ENCODE measurements at places on chromosomes 7 and 10.

- DNase-seq = no peak
These were observed 173.9 kb downstream of the FOXP2 start for GRCh38 chr7:114588506-114588905.

GRCh38 chr10:115956225-115957011 lies 316.6 kb downstream of the GFRA1 start:
- DNase-seq = no peak

DNA sequence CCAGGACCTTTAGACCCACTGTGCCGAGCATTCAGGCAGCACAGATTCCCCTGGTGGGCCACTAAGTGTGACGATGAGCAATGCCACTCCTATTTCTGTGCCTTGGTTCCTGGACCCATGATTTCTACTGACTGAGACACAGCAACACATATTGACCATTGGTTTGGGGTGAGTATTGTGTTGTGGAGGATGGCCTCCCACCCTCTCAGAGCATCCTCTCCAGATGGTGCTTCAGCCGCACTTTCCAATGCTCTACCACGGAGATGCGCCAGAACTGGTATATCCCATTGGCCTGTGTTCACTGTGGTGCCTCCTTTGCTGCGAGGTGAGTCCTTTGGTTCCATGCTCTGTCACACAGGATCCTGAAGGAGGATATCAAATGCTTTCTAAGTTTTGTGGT lies 10.1 kb upstream of the GDF10 start:
- DNase-seq = peak; percentile 34

DNA sequence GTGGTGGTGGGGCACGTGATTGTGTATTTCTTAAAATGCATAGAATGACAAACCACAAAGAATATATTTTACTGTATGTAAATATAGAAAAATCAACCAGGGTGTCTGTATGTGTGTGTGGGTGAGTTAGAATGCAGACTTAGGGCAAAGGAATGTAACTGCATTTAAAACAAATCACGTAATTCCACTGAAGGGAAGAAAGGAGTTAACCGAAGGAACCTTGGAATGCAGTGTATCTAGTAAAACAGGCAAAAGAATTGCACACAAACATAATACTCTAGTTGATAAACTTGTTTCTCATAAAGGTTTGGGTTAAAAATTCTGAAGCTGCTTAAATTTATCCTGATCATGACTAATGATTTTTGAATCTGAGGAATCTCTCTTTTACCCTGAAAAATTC lies 134.9 kb downstream of the ADRA2A start:
- DNase-seq = no peak

- no peak for DNase-seq
These were observed 13.0 kb upstream of the ACBD5 start for GRCh38 chr10:27253576-27253975.

DNA sequence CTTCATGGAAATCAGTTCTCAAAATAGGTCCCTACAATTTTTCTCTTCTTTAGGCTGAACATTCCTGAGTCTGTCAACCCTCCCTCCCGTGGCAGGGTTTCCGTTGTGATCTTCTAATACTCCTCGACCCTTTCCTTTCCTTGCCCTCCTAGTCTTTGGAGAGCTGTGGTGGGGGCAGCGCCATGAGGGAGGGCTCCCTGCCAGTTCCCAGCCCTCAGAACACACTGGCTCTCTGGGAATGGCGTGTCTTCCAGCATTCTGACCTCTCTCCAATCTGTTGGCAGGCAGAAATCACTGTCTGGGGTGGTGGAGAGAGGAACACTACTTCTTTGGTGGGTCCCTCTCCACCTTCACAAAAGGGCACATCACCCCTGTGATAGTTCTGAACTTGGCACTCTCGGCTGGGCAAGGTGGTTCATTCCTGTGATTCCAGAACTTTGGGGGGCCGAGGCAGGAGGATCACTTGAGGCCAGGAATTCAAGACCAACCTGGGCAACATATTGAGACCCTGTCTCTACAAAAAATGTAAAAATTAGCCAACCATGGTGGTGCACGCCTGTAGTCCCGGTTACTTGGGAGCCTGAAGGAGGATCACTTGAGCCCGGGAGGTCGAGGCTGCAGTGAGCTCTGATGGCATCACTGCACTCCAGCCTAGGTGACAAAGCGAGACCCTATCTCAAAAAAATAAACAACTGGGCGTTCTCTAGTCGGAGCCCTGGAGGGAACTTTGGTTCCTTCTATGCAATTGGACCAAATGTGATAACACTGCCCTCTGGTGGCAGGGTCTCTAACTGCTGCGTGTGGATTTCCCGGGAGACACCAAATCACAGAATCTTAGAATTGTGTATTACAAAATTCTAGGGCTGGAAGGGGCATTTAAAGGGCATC lies 13.1 kb upstream of the ARPC1A start:
- no peak for DNase-seq

DNA sequence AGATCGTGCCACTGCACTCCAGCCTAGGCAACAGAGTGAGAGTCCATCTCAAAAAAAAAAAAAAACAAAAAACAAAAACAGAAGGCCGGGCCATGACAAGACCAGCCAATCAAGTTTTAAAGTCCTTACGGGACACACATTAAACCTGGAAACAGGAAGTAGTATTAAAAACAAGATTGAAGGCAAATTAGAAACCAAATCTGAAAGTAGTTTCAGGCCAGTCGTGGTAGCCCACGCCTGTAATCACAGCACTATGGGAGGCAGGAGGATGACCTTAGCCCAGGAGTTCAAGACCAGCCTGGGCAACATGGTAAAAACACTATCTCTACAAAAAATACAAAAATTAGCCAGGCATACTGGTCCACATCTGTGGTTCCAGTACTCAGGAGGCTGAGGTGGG lies 18.1 kb downstream of the PSAP start:
- DNase-seq = no peak

- DNase-seq = no peak
These were observed 16.7 kb upstream of the C10orf90 start for GRCh38 chr10:126687121-126687606.

- DNase-seq = no peak
These were observed 18.0 kb downstream of the PURB start for GRCh38 chr7:44867073-44867995.

DNA sequence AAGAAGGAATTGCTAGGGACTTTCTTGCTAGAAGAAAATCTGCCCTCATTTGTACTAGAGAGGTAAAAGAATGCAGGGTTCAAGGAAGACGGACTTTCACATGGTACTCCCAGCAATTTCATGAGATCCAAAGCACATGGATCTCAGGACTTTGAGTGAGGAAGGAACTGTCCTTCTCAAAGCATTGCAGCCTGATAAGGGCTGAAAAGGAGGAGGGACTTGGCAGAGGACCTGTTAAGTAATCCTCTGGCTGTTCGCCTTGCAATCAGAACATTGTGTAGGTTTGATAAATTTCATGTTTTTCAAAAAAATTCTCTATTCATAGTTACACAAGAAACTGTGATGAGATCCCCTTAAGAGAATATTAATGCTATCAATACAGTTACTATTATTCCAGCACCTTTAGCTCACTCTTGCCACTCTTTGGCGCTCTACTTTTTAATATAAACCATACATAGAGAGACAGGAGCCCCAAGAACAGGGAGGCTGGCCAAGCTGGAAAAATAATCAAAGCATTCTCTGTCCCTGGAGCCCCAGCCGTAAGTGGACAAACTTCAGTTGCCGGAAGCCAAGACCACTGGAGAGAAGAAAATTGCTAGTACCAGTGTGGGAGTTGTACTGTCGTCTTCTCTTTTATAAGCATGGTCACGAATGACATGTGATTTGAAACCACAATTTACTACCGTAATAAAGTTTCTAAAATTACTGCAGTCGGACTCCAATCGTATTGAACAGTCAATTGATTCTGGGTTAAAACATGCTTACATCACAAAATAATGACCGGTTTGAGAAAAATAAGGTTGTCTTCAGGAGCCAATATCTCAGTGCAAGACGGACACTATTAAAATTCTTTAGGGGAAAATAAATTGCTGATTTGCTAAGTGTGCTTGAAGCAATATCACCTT lies 424.4 kb downstream of the SDK1 start:
- DNase-seq = no peak

- no peak for DNase-seq
These were observed 21.9 kb downstream of the ARHGAP22 start for GRCh38 chr10:48582970-48583369.

DNA sequence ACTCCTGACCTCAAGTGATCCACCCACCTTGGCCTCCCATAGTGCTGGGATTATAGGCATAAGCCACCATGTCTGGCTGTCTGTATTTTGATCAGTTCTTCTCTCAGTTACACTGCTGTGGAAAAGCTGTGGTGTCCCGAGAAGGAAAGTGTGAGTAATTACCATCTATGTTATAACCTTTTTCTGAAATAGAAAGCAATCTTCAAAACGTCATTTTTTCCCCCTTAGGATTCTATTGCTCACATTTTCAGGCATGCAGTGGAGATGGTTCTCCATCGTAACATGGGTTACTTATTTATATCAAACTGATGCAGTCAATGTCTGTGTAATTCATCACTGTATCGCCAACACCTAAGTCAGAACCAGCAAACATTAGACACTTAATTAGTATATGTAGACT lies 103.5 kb upstream of the FAM3C start:
- DNase-seq = no peak

GRCh38 chr10:93061594-93062513 lies 1.3 kb downstream of the CYP26C1 start:
- DNase-seq = no peak

DNA sequence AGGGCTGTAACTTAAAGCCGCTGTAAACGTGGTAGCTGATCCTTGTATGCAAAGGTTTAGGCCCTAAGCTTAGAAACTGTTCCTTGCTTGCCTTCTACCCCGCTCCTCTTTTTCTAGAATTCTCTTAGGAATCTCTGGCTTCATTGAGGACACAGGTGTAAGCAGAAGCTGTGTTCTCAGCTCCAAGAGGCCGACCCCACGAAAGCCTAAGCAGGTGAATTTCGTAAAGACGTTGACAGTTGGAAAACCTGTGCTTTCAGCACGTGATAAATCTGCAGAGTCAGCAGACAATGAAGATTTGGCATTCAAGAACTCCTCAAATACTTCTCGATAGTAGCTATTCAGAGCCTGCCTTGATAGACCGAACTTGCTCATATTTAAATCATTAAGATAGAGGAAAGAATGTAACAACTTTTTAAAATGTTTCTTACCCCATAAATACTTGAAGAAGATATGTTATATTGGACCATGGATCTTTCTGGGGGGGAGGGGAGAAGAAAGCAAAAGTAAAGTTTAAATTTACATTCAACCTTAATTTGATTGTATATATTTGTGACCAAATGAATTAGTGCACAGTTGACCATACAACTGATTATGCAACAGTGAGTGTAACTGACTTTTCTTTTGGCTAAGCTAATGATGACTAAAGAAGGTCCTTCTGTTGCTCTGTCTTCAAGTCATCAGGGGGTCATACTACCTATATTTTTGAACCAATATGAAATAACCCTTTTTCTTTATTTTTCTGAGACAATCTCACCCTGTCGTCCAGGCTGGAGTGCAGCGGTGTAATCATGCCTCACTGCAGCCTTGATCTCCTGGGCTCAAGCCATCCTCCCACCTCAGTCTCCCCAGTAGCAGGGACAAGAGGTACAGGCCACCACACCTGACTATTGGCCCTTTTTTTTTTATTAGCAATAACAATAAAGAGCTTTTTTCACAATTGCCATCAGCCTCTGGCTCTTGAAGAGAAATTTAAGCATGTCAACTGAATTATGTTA lies 1.2 kb upstream of the GDI2 start:
- no peak for DNase-seq

DNA sequence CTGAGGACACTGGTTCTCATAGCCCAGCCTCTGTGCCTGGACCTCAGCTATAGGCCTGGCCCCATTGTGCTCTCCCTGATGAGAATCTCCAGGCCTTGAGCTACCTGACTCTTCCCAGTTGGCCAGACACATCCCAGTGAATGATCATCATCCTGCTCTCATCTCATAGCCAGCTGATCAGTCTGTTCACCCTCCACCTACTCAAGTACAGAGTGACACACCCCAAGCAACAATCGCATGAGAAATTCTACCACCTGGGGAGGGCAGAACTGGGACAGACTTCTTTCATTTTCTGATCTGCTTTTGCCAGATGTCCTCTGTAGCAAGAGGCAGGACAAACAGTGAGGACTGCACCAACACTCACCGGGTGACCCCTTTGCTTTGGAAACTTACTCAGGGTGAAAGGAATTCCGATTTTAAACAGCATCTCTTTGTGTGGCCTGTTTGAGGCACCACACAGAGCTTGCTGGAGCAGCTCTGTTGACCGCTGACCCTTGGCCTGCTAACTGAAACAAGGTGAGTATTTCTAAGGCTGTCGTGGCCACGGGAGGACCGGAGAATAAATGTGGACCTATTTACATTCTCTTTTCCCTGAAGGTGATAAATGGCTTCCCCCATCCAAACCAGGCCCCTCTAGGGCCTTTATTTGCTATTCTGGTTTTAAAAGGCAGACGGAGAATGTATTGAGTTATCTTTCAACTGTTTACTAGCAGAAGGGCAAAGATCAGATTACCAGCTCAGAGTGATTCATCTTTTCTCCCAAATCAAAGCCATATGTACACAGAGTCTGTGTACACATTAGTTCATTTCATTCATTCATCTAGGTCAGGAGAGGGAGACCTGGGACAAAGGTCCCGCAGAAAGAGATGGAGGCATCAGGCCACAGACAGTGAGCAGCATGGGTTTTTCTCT lies 181.4 kb upstream of the TNS3 start:
- no peak for DNase-seq

DNA sequence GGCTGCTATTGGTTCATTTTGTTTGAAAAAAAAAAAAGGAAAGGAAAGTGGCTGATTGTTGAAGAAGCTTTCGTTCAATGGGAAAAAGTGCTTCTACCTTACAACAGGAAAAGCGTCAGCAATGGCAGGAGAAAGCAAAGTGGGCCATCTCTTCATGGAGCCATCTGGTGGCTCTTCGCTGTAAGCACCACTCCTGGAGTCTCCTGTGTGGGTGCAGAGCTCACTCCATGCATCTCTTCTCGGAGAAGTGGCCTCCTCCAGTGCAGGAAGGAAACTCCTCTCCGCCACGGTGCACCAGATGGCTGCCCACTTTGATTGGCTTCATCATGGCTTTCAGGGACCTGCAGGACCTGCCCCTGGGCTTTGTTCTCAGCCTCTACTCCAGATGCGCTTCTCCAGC lies 250.9 kb downstream of the PTEN start:
- no peak for DNase-seq

- peak; percentile 88 for DNase-seq
These were observed 95.5 kb upstream of the ZMIZ1 start for GRCh38 chr10:78972947-78973900.

- no peak for DNase-seq
These were observed 93.5 kb downstream of the DYNC1I1 start for GRCh38 chr7:95865716-95866371.

- DNase-seq = no peak
These were observed 175.4 kb downstream of the CELF2 start for GRCh38 chr10:11193001-11193551.

DNA sequence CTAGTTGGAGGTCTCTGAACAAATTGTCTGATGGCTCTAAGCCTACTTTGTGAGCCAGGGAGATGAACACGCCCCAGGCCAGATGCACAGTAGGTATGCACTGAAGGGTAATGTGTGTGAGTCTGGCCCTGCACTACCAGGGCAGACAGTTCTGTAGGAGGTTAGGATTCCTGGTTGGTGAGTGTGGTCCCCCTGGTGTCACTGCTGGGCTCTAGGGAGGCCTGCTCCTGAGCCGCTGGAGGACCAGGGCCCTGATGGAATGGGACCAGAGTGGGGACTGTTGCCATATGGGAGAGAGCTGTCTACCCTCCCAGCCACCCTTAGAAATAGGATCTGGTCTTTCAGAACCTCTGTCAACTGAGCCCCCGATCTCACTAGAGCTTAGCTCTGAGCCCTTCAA lies 42.0 kb downstream of the CDH23 start:
- DNase-seq = peak; percentile 46

Data from left forelimb (tissue), 1 donor.